GM12891 (cell line): ENCODE measurements at places on chromosomes 1 and 21.

GRCh38 chr1:185291159-185291558 lies 25.9 kb downstream of the IVNS1ABP start:
- no peak for DNase-seq

- DNase-seq, result no peak
Measured at GRCh38 chr1:10659218-10659617, 137.2 kb downstream of the CASZ1 start.

DNA sequence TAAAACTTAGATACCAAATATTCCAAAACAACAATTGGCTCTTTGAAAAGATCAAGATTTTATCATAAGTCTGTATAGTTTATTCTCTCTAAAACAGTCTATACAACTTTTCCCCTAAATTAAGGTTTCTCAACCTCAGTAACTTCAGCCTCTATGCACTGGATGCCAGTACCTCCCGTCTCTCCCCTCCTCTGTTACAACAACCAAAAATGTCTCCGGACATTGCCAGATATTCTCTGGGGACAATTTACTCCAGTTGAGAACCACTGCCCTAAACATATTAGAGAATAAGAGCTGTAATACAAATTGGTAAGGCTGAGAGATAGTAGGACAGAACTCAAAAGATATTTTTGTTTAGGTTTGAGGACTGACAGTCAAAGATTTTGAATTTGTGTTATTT lies 71.6 kb downstream of the TMEM200B start:
- DNase-seq, result no peak

DNA sequence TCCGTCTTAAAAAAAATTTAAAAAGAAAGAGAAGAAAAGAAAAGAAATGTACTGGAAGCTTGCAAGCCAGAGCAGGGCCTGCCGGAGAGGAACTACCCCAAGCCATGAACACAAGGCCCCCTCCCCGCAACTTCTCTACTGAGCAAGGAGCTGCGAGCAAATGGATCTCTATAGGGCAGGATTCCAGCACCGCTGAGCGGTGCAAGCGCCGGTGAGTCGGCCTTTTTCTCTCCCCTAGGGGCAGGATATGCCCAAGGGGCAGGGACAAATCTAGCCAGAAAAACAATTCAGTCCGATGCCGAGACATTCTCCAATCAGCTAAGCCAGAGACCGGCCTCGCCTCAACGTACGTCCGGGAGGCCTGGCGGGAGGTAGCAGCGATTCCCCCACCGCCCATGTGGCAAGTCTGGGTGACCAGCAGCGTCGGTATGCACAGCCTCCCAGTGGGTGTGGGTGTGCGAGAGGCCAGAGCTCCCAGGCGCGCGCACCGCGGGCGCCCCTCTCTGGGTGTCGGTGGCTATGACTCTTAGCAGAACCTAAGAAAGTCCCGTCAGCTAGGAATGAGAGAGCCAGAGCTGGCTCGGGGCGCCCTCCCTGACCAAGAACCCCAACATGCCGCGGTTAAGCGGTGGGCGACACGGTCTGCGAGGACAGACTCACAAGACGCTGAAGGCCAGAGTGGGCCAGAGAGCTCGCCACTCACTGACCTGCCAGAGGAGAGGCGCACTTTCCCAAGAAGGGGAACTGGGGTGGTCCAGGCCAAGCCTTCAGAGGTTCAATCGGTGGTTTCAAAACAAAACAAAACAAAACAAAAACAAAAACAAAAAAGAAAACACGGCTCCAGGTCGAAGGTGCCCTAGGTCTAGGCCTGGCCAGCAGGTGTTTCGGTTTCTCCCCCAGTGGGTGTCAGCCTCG lies 1.9 kb downstream of the CSMD2 start:
- DNase-seq, result peak; percentile 56

GRCh38 chr1:245923215-245923614 lies 583.9 kb downstream of the SMYD3 start:
- DNase-seq, result no peak

GRCh38 chr1:89604414-89604735 lies 28.5 kb upstream of the LRRC8C start:
- no peak for DNase-seq

DNA sequence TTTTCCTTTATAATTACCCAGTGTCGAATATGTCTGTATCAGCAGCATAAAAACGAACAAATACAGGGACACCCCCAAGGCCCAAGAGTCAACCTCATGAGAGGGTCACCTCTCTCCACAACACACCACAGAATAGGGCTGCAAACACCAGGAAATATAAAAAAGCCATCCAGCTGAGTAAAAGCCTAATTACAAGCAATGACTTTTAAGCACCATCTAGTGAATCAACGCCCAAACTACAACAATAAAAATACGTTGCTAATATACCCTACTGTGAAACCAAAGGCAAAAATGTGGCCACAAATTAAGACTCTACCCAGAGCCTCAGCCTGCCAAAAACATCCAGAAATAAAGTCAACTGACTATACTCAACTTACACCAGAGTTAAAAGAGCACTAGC lies 817.9 kb upstream of the NEGR1 start:
- DNase-seq, result no peak

DNA sequence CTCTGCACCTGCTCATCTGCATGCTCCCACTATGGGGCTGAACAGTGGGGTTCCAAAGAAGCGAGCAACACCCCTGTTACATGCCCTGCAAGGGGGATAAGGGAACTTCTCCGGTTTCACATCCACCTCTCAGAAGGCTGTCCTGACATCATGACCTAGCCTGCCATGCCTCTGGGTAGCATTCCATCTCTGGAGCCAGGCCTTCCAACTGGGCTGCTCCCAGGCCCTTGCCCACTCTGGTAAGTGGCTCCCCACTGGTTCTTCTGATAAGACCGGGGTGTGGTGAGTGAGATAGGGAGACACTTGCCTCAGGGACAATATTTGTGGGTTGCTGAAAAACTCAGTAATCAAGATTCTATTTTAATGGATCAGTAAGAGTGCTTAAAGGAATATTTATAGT lies 57.8 kb downstream of the KCNJ15 start:
- DNase-seq, result no peak

- peak; percentile 40 for DNase-seq
Measured at GRCh38 chr1:211935448-211935970, 99.8 kb downstream of the INTS7 start.

DNA sequence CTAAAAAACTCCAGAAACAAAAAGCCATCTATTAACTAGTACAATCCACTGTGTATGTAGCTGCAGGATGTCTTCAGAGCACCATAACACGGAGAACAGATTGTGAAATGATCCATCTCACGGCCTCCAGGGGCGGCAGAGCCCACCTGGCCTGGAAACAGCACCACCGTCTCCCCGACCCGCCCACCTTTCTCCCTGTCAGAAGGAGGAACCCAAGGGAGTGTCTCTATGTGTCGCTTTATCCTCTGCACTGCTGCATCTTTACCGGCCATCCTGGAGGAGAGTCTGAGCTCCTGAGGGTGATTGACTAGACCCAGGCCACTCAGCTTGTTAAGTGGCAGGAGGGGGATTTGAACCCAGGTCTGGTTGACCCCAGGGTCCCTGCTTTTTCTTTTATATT lies 405.0 kb downstream of the MATN1 start:
- DNase-seq, result no peak

- DNase-seq, result no peak
Measured at GRCh38 chr1:86871001-86871400, 42.9 kb downstream of the SELENOF start.

GRCh38 chr1:44281962-44282703 lies 68.9 kb downstream of the DMAP1 start:
- DNase-seq, result no peak

DNA sequence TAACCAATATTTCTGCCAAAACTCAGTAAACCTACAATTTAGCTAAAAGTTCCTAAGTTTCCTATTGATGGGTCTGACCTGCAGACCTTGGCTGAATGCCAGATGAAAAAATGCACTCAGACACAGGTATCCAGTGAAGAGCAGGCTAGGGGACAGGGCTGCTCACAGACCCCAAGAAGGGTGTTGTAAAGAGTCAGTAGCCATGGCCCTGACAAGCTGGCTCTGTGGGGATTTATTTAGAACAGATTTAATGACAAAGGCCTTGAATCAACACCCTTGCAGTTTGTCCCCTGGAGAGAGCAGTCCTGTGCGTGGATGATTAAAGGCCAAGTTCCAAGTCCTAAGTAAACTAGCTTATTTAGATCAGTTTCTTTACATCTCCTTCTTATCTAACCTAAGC lies 1243.2 kb upstream of the ADGRL4 start:
- DNase-seq, result no peak

DNA sequence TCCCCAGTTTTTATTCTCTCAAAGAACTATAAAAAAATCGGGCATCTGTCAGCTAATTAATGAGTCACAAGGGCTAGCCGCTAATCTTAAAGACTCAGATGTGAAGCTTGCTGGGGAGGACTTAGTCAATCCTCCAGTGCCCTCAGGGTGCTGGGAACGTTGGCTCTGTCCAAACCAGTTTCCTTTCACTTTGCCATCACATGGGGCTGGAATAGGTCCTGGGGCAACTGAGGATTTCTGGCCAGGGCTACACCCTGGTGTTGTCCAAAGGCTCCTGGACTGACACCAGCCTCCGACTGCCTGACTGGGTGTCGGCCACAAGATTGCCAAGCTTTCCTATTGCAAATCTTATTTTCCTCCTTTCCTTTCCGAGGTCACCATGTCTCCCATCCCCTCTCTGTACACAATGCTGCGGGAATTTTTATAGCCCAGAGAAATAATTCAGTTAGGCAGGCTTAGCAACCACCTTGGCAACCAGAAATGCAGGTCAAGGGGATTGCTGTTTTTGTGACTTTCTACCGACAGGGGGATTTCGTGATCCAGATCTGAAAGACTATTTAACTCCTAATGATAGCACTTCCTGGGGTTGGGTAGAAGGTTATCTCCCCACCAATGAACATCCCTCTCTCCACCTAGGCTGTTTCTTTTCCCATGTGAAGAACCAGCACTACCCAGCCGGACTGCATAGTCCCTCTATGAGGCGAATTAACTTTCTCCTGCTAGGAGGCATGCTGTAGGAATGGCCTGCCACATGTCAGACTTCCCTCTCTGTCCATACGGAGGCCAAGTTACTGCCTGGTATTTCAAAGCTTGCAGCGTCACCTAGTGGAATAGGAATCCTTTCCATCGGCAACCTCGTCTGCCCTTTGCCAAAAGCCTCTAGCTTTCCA lies 29.9 kb upstream of the CTBS start:
- DNase-seq, result no peak

- no peak for DNase-seq
Measured at GRCh38 chr1:87113313-87113712, 198.9 kb downstream of the HS2ST1 start.

DNA sequence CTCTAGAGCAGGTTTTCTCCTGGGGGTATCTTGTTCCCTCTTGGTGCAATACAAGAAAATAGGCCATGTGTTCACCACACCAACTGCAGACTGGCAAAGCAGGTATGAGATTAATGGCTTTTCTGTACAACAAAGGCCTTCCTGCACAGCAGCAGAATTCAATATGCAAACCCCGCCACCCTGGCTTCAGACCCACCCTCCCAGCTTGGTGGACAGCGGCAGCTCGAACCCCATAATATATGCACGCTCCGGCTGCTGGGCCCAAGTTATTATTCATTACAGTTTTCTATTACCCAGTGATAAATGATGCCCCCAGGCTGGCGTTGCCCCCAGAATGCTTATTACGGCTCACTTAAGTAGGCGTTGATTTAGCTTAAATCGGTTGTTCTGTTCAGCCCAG lies 144.2 kb downstream of the RRAGC start:
- DNase-seq, result no peak

DNA sequence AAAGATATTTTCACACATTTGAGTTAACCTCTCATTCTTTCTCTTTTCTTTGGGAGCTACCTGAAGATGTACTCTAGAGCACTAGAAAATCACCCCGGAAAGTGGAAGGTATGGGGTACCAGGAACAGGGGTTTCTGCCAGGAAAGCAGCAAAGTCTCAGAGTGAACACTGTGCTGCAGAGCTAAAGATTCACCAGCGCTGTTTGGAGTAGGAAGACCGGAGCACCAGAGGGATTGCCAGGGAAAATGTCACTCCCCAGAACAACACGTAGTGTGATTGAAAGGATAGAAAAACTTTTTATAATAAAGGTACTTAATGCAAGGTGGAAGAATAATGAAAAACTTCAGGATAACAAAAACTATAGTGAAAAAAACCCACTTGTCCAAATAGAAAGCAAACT lies 26.7 kb upstream of the KCNK1 start:
- no peak for DNase-seq

DNA sequence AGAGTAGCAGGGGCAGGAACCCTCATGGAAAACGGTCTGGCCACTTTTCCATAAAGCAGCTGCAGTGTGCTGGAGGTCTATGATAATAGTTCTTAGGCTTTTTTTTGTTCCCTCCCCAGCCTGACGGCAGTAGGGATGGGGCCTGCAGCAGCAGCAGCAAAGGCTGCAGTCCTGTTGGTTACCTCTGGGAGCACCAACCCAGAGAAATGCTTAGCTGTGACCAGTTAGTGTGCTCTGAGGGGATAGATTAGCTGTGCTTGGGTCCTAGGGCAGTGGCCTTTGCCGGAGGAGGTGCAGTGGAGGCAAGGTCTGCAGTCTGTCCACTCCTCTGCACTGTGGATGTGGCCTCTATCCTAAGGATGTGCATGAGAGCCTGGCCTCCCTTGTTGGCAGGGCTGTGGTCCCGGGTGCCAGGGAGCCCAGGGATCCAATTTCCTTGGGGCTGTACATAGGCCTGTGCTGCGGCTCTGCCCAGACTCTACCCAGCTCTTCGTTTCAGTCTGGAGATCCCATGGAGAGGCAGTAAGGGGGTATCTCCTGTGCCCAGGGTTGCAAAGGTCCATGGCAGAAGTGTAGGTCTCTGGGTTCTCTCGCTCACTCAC lies 322.7 kb downstream of the PTBP2 start:
- DNase-seq, result no peak

DNA sequence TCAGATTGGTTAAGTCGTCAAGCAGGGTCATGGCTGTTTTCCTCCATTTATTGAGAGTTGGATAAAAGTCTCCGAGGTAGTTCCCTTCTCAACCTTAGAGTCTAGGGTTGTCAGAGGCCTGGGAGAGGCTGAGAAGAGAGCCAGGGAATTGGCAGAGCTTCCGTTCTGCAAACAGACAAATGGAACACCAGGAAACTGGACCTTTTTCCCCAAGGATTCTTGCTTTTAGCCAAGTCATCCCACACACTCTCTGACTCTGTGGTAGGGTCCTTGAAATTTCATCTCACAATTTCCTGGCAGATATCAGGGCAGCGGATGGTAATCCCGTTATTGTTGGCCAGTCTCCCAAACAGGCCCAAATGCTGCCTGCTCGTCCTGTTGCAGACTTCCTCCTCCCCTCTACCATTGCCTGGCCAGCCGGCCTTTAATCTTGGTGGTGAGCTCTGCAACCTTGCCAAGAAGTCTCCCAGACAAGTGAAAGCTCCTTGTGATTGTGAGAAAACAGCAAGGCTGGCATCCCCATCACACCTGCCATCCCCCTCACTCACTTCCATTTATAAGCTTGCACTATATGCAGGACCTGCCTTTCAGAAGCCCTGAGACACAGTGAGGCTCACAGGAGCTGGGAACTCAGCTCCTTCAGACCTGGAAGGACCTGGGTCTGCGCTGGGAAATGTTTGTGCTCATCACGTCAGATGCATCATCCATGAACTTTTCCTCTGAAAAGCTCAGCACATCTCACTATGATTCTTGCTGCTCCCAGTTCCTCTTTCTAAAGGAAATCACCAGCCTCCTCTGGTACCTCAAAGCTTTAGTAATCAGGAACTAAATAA lies 13.7 kb upstream of the SRP9 start:
- DNase-seq, result no peak

- DNase-seq, result no peak
Measured at GRCh38 chr1:171961861-171962260, 120.6 kb downstream of the DNM3 start.
